Left renal cortex interstitium (tissue), 4 donors: ENCODE measurements at places on chromosomes 5 and 9. TPM values are rescaled to one million over a fixed set of nuclear protein-coding genes. Genes with fewer than 3 reads are reported as not detected.

- no peak for DNase-seq
Observed at GRCh38 chr5:25570067-25570583, 925.3 kb upstream of the CDH10 start.

DNA sequence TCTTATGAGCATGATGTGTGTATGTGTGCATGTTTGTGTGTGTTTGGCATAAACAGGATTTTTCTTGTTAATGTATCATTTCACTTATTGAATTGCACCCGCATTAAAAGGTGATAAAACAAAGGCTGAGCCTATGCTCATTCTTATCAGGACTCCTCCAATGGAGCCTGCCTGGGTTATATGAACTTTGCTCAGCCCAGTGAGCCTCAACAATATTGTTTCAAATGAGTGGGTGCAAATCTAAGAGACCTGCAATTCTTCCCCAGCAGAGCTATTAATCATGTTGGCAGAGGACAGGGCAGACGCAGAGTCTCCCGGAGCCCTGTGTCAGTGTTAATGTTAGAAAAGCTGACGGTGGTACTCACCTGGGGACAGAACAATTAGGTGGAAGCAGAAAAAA, 71.6 kb downstream of the SH3RF2 start:
- DNase-seq, result no peak

- peak; percentile 53 for DNase-seq
Observed at GRCh38 chr9:78280982-78281668, 15.8 kb upstream of the PSAT1 start.

GRCh38 chr5:36756848-36757247, 119.7 kb upstream of the NIPBL start:
- no peak for DNase-seq

- peak; percentile 34 for DNase-seq
Observed at GRCh38 chr9:15249042-15249818, 57.8 kb downstream of the TTC39B start.

GRCh38 chr9:92191801-92192200, 76.6 kb upstream of the SPTLC1 start:
- DNase-seq, result no peak

DNA sequence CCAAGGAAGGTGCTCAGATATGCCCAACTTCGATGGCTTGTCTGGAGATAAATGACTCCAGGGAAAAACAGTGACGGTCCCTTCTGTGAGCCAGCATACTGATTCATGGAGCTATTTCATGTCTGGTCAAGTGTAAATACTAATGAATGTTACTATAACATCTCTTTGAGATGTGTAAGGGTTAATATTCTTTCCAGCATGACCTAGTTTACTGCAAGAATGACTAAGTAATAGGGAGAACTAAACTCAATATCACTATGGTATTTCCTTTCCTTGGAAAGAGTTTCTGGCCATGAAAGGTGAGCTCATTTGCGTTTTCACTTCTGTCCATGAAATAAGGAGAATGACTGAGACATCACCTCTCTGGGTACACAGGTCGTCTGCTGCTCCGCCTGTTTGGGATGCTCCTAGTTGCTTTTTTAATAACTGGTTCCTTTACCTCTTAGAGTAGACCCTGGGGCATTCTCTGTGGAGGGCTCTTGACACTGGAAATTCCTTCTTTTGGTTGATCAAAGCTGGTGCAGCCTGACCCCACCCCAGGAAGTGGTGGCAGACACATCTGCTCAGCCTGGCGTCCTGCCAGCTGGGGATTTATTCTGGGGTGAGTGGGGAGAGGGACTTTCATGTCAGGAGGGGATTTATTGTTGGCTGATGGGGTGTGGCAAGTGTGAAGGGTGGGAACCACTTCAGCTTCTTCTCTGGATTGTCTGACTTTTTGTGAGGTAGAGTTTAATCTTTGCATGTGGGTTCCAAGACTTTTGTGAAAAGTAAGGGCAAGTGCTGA, 250.0 kb upstream of the MPDZ start:
- no peak for DNase-seq

GRCh38 chr5:168076561-168076991, 214.9 kb upstream of the WWC1 start:
- DNase-seq, result no peak

- no peak for DNase-seq
Observed at GRCh38 chr9:91904588-91905236, 45.3 kb downstream of the ROR2 start.

DNA sequence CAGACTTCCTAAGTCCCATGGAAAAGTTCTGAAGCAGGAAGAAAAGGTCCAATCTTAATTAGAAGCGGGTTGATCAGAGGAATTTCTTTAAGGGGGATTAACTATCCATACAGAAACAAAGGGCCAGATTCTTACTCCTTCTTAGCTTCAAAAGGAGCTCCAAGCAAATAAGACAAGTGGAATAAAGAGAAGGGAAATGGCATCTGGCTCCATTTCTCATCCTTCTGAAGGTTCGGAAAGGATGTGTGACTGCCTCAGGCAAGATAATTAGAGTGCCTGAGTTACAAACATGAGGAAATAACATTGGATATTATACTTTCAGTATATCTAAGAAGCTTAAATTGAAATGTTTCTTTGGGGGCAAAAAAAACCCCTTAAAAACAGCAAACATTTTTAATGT, 88.1 kb upstream of the ADAMTS19 start:
- DNase-seq, result no peak

DNA sequence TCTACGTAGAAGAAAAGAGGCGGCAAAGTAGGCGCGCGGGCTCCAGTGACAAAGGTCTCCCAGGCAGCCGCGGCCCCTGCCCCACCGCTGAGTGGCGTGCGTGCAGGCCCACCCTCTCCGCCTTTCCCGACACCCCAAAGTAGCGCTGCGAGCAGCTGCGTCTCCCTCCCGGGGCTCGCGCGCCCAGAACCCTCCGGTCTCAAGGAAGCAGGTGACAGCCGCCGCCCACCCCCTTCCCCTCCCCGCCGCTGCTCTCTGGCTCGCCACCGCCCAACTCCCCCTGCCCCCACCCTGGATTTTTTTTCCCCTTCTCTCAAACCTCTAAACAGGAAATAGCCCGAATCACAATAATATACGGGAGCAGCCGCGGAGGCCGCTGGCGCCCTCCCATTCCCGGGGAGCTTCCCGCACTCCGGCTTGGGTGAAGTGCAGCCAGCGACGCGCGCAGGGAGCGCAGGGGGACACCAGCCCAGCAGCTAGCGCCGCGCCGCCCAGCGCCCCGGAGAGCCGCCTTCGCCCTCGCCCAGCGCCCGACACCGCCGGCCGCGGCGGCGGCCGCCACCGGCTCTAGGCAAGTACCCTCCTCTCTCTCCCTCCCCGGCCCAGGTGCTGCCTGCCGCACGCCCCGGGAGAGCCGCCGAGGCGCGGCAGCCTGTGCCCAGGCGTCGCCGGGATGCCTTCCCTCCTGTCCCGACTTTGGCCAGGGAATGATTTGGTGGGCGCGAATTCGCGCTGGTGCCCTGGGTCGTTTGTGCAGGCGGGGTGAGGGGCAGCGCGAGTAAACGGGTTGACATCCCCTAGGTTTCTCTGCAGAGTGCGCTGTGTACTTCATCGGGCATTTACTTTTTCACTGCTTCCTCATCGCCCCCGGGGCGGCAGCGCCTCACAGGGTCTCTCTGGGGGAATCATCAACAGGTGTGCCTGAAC, 52.7 kb upstream of the TJP2 start:
- DNase-seq, result no peak

DNA sequence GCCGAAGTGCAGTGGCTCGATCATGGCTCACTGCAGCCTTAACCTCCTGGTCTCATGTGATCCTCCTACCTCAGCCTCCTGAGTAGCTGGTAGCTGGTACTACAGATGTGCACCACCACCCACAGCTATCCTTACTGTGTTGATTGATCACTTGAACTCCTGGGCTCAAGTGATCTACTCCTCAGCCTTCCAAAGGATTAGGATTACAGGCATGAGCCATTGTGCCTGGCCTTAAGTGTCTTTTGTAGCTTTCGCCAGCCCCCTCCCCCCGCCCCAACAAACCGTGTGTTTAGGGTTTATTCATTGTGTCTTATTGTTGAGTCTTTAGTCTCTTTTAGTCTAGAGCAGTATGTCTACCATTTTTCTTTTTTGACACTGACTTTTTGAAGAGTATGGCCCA, 33.1 kb downstream of the SPIN1 start:
- DNase-seq, result no peak

DNA sequence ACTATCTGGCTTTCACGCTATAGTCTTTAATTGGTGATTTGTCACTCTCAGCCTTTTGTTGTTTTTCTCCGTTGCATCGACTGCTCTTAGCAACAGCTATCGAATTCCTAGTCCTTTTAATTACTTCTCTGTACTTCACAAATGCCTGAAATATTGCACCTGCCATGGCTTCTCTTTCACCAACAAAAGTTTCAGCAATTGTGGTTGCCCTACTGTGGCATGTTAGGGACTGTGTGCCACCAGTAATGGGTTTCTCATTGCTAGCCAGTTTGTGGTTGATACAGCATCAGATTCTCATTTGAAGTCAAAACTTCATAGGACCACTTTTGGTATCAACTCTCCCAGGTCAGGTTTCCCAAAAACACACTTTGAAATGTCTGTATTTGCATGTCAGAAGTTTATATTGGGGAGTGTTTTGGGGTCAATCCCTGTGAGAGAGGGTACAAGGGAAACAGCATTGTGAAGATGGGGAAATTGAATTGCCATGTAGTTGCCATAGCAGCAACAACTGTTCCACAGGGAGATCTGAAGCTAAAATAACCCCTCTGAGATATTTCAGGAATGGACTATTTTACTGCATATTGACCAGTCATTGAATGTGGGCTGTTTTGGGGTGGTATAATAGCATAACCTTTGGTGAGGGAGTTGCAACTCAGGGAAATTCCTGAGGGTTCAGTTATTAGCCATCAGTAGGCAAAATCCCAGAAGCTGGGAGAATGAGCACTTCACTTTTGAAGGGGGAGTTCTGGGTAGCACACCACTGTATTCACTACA, 99.2 kb downstream of the WDR70 start:
- DNase-seq, result no peak

GRCh38 chr5:124871303-124871702, 124.9 kb upstream of the ZNF608 start:
- DNase-seq, result no peak

DNA sequence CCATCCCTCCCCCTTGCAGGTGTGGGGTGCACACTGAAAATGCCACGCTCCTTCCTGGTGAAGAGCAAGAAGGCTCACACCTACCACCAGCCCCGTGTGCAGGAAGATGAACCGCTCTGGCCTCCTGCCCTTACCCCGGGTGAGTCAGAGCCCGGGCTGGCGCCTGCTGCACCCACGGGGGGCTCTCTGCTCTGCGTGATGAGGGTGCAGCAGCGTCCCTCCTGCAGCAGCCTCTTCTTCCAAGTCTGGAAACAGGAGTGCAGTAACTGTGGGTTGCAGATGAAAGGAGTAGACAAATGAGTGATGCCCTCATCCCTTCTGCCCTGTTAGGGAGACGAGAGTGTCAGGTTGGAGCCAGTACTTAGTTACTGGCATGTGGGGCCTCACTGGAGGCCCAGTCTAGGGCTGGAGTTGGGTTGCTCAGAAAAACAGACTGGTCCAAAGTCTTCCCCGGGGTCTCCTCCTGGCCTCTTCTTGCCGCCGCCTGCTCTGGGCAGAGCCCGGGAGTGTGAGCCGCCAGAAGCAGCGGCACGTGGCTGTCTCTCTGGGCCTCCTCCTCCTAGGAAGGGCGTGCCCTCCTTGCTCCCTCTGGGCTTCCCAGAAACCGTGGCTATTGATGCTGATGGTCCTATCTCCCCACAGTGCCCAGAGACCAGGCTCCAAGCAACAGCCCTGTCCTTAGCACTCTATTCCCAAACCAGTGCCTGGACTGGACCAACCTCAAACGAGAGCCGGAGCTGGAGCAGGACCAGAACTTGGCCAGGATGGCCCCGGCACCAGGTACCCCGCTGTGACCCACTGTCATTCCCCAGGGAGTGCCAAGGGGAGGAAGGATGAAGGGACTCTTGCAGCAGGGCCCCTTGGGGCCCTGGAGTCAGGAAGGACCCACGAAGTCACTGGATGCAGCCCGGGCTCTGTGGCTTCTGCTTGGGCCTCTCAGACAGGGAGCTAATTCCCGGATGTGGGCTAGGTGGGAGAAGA, 8.4 kb downstream of the GFI1B start:
- no peak for DNase-seq

DNA sequence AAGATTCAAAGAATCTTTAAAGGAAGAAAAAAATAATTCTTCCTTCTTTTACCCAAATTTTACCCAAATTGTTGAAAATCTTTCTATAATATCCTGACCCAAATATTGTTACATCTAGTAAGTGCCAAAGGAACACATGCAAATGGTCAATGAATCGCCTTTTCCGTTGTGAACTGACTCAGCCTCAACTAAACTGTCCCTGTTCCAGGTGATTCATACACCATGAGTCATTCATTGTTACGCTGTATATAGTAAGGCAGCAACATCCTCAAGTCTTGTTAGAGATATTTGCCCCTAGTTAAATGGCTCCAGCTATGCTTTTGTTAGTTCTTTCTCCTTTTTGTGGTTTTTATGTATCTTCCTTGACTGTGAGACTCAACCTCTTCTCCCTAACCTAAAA, 9.7 kb downstream of the PTGER4 start:
- DNase-seq, result no peak

DNA sequence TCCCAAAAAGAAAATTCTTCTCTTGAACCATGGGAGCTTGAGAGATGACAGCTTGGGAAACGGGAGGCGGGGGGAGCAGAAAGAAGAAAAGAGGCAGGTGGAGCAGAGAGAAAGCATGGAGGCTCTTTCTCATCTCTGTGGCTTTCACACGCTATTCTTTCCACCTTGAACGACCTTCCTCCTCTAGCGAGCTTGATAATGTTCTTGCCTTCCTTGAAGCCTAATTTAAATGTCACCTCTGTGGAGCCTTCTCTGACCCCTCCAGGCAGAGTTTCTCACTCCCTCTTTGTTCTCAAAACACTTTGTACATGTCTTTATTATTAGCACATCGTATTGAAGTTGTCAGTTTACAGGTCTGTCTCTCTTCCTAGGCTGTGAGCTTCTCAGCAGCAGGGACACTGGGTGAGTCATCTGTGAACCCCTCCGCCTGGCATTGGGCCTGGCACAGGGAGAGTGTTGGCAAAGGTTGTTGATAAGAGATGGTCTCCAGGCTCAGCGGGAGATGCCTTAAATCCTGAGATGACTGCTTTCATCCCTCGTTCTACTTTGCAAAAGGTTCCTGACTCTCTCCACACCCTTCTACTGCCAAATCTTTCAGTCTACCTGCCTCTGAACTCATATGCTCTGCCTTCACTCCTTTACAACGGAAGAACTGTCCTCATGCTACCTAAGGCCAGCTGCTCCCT, 14.1 kb upstream of the STRBP start:
- no peak for DNase-seq

Gene IL4
- not detected for polyA plus RNA-seq

Gene LECT2
- 1.9 TPM for polyA plus RNA-seq

Gene PDZD2
- polyA plus RNA-seq, result 16.6 TPM

Gene PCDHGA12
- 1.1 TPM for polyA plus RNA-seq

Gene CKMT2
- 9.3 TPM for polyA plus RNA-seq

Gene FRMD3
- polyA plus RNA-seq, result 21.3 TPM

Gene ZBED3
- 26.1 TPM for polyA plus RNA-seq

Gene SLIT3
- 57.0 TPM for polyA plus RNA-seq
